Activated T-cell treated with anti-CD3 and anti-CD28 coated beads, Interleukin-2, amount 50 U/mL, for 72 hours (primary cell): ENCODE measurements at places on chromosomes 1 and 21.

DNA sequence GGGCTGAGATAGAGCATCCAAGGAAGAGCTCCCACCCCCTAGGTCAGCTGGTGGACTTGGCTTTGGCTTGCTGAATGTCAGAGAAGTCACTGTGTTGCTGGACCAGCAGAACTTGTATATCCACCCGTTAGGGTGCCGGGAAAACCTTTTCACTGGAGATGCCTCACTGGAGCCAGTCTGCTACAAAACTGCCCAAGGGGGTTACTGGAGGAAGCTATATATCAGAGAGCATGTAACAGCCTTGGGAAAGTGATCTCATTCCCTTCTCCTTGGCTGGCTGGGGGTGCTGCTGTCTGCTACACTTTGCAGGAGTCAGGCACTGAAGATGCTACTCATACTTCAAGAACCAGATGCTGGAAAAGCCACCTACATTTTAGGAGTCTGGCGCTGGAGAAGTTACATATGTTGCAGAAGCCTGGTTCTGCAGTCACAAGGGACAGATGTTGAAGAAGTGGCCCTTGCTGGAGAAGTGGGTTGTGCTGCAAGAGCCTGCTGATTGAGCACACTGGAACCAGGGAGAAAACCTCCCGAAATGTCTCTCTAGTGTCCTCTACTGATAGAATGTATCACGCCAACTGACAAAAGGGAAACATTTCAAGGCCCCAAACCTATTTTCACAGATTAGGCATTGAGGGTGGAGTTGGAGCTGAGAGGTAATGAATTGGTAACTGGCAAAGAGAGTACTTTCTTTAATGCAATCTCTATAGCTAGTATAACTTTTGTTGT, 250.6 kb downstream of the SPATA17 start:
- no peak for DNase-seq

- no peak for DNase-seq
Measured at GRCh38 chr1:72375226-72375625, 92.9 kb upstream of the NEGR1 start.

GRCh38 chr1:38558500-38559445, 300.8 kb downstream of the RRAGC start:
- DNase-seq: no peak

DNA sequence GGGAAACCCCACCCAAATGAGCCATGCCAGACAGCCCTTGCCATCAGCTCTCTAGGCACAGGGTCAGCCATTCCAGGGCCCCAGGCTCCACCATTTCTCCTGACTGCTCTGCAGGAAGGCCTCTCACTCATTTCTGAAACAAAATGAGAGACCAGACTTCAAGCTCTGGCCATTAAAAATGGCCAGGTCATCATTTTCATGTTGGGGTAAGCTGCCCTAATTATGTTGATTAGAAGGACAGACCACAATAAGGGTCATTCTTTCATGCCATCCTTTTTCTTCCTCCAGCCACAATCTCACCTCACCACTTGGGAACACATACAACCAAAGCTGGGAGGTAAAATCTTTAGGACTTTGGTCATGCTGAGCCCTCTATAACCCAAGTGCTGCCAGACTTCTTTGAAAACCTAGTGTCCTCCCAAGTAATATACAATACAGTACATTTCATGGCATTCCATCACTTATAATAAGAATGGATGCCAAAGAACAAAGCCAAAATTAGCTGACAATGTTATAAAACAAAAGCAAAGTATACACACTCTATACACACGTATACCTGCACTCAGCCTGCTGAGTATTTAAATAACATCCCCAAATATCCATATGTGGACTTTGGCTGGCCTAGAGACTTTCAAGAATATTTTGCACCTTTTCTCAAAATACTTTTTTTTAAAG, 22.4 kb upstream of the RBBP5 start:
- DNase-seq: no peak

GRCh38 chr1:184101141-184101540, 49.6 kb downstream of the TSEN15 start:
- no peak for DNase-seq

DNA sequence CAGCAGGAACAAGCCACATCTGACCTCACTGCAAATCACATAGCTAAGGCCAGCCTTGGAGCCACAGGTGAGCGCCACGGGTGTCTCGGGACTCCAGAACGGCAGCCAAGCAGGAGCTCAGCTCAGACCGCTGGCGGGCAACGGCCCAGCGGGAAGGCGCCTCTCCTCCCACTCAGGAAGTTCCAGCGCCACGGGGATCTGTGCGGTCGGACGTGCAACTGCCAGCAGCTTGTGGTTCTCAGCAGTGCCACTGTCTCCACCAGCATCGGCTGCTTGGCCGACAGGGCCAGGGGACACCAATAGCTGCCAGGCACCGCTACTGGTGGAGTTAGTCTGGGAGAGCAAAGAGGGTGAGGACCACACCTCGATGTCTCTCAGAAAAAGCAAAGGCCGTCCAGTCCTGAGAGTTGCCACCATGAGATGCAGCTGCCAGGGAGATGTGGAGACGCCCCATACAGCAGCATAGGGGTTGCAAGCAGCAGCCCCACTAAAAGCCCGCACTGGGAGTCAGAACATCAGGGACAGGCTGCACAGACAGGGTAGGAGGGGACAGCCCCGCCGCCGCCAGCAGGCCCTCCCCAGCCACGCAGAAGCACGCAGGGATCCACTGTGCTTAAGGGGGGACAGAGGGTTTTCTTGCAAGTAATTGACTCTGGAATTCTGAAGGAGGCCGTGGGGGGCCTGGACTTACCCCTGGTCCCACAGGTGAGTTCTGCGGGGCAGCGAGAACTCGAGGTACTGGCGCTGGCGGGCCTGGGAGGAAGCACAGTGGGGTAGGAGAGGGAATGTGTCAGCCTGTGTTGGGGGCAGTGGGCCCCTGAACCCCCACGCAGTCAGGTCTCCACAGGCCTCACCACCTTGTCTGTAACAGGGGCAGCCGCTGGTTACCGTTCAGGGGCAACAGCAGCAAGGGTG, 83.5 kb downstream of the NPHP4 start:
- no peak for DNase-seq

- no peak for DNase-seq
Measured at GRCh38 chr1:230147253-230148125, 80.5 kb downstream of the GALNT2 start.
